ENCODE measurements at places on chromosomes 3 and 15.

- peak; percentile 33 for DNase-seq
Observed at GRCh38 chr3:136281966-136282520, 31.9 kb downstream of the PCCB start.

DNA sequence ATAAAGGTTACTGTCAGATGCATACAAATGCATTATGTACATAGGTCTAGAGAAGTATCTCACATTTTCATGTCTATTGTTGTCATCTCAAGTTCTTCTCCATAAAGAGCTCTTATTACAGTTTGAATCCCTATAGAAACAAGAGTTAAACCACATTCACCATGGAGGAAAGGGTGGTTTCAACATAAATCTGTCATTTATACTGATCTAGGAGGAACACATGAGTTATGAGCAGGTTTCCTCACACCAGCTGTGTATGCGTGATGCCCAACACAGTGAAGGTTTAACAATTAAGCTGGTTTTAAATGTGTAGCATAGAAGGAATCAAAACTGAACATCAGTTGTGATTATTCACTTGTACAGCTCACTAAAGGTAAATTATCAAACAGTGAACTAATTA lies 251.7 kb downstream of the KCNMB2 start:
- no peak for DNase-seq

- no peak for DNase-seq
Observed at GRCh38 chr15:66876421-66876730, 174.3 kb downstream of the SMAD6 start.

DNA sequence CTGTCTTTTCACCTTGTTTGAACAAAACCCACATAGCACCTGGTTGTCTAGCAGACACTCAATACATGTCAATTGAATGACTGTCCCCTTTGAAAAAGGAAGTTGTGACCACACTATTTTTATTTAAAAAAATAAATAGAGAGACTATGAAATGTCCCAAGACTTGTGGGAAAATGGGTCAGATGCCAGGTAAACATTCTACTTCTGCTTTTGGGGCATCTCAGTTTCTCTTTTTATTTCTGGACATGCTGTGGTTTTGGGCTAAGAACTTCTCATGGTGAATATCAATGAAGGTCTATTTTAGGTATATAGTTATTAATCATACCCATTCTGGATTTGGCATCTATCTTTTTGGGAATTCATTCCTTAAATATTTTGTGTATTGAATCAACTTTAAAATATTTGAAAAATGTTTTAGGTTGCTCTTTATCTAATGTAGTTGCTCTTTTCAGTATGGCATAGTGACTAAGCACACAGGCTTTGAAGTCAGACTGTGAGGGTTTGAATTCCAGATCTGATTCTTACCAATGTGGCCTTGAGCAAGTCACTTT lies 4.4 kb downstream of the TMEM45A start:
- DNase-seq, result peak; percentile 20

DNA sequence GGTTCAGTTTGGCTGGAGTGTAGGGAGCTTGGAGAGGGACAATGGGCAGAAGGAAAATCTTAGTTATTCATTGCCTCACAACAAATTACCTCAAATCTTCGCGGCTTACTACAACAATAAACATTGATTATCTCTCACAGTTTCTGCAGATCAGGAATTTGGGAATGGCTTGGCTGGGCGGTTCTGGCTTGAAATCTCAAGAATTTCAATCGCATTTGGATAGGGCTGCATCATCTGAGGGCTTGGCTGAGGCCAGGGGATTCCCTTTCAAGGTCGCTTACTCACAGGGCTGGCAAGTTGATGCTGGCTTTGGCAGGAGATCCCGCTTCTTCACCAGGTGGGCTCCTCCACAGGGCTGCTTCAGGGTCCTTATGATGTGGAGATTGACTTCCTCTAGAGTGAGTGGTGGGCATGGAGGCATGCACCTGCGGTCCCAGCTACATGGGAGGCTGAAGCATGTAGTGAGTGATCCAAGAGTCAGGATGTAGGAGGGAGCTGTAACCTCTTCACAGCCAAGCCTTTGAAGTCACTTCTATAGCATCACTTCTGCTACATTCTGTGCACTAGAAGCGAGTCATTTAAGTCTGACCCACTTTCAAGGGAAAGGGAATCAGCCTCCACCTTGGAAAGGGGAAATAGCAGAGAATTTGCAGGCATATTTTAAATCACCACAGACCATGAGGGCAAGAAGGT lies 63.1 kb downstream of the CDC25A start:
- no peak for DNase-seq

- peak; percentile 66 for DNase-seq
Observed at GRCh38 chr3:100737334-100737733, 28.0 kb downstream of the TFG start.

GRCh38 chr3:9208605-9209152 lies 40.8 kb downstream of the SRGAP3 start:
- no peak for DNase-seq

GRCh38 chr3:183579967-183580900 lies 24.7 kb upstream of the KLHL6 start:
- DNase-seq, result no peak

DNA sequence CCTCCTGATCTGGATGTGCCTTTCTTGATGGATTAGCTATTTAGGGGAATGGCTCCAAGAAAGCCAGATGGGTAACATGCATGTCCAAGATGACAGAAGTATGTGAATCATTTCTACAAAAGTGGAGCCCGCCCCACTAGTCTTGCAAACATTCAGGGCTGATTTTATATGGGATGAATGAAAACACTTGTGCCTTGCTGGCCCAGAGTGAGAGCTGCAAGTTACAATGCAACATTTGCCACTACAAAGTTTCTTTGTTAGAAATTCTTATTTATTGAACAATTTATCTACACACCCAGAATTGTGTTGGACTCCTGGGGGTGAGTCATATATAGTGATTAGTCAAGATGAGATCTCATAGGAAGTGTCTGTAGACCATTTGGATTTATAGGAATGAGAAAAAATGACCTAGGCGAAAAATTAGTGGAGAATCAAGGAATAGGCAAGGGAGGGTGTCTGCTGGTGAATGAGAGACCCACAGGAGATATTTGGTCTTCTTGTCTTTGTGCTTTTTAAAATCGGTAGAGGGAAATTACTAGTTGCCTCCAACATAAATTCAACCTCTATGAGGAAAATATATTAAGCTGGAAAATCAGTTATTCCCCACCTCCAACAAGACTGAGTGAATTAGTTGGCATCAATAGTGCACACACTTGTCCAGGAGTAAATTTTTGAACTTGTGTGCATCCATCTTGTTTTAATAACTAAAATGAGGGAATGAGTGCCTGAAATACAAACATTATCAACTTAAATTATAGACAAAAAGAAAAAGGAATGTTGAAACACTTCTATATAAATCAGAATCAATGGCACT lies 53.5 kb upstream of the DCBLD2 start:
- DNase-seq, result peak; percentile 40

DNA sequence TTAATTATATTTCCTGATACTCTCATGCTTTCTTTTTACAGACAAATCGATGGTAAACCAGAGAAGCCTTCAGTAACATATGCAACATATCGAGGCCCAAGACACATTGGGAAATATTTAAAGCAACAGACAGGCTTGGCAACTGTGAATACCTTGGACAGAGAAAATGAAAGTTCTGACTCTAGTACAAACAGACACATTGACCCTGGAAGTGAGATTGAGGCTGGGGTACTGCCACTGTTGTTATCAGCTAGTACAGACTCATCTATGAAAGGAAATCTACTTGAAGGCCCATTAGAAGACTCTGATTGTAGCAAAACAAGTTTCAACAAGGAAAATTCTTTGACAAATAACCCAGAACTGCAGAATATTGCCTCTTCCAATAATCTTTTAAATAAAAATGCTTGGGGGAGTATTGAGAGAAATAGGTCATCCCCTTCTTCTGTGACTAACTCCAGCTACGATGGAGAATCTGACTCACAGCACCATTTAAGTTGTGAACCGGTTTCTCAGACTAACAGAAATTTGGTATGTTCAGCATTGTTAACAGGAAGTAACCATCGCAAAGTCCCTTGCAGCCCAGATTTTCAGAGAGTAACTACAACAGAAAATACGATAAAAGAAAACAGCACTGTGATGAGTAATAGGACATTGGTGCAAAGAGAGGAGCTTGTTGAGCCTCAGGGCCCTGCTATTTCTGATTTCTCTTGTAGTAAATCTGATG lies 50.2 kb downstream of the CRYBG3 start:
- peak; percentile 39 for DNase-seq

DNA sequence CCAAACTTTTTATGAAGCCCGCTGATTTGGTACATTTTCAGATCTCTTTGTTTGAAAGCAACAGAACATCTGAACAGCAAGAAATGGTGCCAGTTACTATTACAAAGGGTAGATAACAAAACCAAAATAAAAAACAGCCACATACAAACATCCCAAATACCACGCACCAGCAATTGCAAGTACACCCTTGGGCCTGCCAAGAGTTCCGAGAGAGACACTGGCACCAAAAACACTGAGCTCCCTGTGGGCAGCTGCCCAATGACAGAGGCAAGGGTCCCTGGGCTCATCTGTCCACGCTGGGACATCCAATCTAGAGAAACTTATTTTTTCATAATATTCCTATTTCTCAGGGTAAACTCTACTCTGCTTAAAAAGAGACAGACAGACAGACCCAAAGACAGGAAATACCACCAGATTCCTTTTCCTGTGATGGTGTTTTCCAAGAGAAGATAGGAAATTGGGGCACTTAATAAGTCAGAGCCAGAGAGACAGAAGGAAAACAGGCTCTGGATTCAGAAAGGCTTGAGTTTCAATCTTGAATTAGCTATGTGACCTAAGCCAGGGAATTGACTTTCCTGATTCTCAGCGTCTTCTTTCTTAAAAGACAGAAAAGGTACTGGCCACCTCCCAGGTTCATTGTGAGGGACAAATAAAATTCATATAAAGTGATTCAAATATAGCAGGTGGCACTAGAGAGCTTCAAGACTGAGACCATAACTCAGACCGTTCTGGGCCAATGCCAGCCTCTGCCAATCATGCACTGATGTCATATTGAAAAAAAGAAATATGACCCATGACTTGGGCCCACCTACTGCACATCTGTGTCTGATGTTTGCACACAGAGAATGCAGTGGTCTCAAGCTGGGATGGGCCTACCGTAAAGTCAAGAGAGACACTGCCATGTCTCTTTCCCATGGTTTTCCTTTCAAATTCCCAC lies 61.3 kb downstream of the FOXP1 start:
- peak; percentile 60 for DNase-seq

DNA sequence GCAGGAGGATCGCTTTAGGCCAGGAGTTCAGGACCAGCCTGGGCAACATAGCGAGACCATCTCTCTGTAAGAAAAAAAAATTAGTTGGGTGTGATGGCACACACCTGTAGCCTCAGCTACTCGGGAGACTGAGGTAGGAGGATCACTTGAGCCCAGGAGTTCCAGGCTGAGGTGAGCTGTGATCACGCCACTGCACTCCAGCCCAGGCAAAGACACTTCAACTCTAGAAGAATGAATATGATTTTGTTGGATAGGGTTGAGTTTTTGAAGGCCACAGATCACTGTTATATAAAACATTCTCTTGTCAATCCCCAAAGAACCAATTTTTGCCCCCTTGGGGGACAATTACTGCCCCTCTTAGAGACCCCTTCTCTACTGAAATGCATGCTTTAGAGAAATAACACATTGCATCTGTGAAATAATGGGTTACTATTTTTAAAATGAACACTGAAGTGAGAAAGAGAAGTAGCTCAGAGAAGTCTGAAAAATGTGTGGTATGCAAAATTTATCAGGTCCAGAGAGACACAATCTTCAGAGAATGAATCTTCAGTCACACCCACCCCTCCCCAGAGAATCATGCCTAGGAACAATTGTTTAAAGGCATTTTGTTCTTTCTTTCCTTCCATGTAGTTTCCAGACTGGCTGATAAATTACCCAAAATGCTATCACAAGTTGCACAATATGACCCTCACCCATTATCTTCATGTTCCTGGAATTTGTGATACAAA lies 42.7 kb downstream of the METTL6 start:
- no peak for DNase-seq

GRCh38 chr15:83164771-83165404 lies 42.7 kb downstream of the HDGFL3 start:
- no peak for DNase-seq

GRCh38 chr3:188584162-188584529 lies 430.2 kb downstream of the LPP start:
- DNase-seq, result peak; percentile 88

DNA sequence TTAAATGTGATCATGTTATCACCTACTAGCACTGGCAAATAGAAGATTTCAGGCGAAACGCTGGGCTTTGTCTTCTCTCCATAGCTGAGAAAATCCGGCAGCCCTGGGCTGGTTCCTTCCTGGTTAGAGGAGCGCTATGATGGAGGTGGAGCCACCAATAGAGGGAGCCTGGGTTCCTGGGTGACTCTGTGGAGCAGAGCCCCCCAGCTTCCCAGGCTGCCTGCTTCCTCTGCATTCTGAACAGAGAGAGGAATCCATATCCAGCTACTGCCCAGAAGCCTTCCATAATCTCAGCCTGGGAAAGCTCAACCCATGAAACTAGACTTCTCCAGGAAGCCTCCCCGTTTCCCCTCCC lies 32.6 kb upstream of the IQSEC1 start:
- DNase-seq, result no peak

DNA sequence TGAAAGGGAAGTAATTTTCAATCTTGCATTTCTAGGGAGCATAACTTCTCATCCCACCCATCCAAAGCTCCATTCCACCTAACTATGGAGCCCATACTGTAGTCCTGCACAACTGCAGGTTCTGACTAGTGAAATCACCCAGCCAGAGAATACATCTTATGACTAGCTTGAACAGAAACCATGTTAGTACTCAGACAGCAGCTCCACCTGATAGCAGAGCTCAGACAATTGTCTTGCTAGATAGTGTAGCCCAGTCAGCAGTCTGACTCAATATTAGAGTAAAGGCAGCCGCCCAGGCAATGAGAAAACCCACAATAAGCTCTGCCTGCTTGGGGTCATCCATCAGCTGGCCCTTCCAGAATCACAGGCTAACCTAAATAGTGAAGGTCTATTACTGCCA lies 544.7 kb upstream of the GBE1 start:
- no peak for DNase-seq

DNA sequence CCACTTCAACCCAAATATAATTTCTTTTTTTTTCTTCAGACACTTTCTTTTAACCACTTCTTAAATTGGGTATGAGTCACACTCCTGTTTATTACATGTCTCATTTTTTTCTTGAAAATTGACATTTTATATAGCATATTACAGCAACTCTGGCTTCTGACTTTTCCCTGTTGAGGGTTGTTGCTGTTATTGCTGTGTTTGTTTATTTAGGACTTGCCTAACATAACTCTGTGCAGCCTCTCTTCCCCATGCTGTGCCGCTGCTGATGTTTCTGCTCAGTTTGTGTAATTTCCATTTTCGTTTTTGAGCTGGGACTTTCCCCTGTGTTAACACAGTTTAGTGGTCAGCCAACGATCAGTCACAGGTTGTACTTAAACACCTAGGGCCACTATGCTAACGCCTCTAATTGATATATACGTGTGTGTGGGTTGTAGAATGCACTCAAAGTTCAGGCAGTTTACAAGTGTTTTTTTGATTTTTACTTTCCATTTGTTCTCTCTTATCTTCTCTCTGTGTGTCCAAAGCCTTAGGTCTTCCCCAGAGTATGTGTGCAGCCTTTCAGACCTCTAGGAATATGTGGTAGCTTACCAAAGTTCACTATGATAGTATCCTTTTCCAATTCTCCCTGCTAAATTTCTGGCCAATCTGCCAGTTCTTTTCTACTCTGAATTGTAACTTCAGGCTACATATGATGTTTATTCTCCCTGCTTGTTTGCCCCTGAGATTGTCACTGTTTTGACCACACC lies 337.2 kb downstream of the ZBTB20 start:
- peak; percentile 75 for DNase-seq

GRCh38 chr15:73964736-73965093 lies 27.4 kb downstream of the STOML1 start:
- peak; percentile 84 for DNase-seq

- no peak for DNase-seq
Observed at GRCh38 chr3:16411441-16411840, 102.1 kb downstream of the RFTN1 start.

All from lung microvascular endothelial cell (primary cell).